ENCODE measurements at places on chromosomes 1 and 21.

DNA sequence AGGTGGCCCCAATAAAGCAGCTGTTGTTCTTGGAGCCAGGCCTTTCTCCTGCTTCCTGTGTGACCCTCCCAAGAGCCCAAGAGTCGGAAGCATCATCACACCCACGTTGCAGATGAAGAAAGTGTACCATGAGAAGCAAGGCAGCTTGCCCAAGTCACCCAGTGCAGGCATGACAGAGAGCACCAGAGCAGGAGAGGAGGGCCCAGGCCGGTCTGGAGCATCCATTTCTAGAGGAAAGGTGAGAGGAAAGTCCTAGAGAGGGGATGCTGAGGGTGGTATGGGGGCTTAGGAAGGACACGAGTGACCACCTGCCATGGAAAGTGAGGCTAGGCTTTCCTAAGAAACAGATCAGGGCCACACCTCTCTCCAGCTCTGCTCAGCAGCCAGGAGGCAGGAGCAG is 47.0 kb downstream of the C1orf198 start:
- DNase-seq = no peak

DNA sequence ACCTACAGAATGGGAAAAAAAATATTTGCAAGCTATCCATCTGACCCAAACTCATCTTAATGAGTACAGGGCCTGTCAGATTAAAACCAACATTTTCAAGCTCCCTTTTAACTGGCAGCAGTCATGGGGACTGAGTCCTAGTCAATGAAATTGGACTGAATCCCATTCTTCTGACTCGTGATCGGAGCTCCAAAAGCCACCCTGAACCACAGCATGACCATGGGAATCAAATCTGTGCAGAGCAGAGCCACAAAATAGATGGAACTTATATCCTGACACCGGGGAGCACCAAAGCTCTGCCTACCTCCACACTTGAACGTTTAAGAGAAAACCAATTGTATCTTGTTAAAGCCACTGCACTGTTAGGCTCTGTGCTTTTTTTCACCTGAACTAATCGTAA is 5.0 kb upstream of the RWDD3 start:
- no peak for DNase-seq

- DNase-seq = no peak
Observed at GRCh38 chr1:156136970-156137483, 16.4 kb upstream of the SEMA4A start.

DNA sequence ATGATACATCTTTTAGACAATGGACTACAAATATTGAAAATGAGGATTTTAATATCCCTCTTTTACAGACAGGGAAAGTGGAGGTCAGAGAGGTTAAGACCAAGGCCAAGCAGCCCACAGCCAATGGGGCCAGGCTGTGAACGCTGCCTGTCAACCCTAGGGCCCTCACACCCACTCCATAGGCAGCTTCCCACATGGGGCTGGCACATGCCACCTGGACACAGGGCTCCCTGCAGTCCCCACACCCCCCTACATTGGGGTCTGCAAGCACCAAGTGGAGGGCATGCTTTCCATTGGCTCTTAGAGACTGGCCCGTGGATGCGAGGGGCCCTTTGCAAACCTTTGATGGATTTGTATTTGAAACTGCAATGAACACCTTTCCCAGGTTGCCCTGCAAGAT is 348.5 kb upstream of the VAMP3 start:
- no peak for DNase-seq

- peak; percentile 63 for DNase-seq
Observed at GRCh38 chr1:110433803-110434202, 17.1 kb upstream of the PROK1 start.

- no peak for DNase-seq
Observed at GRCh38 chr1:227401562-227402342, 83.5 kb upstream of the CDC42BPA start.

DNA sequence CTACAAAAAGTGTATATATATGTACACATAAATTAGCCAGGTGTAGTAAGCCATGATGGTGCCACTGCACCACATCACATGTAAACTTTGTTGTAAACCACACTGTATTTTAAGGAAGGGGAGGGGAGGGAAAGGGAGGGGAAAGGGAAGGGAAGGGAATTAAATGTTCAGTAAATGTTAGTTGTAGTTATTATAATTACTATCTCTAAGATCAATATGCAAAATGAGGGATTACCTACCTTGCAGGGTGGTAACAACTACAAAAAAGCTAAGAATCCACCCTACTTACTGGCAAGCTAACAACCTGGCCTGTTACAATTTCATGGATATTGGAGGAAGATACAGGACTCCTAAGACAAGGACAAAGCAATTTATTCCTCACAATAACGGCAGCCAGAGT is 17.7 kb downstream of the FAF1 start:
- DNase-seq = no peak

DNA sequence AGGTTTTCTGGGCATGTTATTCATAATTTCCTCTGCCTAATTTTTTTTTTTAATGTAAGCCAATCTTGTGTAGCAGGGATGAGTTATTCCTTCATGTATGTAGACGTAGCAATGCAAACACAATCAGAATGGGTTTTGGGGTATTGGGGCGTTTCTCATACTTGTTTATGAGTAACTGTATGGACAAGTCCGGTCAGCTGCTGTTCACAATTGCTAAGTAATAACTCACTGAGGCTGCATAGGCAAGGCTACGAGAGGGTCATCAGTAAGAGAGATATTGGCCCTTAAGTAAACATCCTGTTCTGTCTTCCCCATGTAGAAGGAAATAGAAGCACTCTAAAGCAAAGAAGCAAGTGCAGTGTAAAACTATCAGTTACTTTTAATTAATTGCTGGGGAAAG is 9.5 kb upstream of the TARS2 start:
- no peak for DNase-seq

GRCh38 chr1:92993581-92993980 is 32.3 kb upstream of the DIPK1A start:
- DNase-seq = no peak

- no peak for DNase-seq
Observed at GRCh38 chr1:10834770-10835412, 38.4 kb upstream of the CASZ1 start.

DNA sequence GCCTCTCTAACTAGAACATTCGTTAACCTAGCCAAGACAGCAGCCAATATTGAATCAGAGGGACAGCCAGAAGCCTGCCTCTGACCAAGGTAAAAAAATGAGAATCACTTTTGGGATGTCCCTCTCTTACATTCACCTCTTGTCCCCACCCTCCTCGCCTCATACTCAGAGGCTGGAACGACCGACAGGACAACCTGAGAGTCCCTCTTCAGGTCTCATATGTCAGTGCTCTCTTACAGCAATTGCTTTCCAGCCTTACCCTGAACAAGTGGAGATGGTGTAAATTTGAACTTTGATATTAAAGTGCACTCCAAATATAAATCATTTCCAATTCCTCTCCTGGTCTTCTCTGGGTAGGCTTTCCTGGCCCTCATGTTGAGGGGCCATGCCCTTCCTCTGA is 327.5 kb downstream of the KCTD3 start:
- no peak for DNase-seq

DNA sequence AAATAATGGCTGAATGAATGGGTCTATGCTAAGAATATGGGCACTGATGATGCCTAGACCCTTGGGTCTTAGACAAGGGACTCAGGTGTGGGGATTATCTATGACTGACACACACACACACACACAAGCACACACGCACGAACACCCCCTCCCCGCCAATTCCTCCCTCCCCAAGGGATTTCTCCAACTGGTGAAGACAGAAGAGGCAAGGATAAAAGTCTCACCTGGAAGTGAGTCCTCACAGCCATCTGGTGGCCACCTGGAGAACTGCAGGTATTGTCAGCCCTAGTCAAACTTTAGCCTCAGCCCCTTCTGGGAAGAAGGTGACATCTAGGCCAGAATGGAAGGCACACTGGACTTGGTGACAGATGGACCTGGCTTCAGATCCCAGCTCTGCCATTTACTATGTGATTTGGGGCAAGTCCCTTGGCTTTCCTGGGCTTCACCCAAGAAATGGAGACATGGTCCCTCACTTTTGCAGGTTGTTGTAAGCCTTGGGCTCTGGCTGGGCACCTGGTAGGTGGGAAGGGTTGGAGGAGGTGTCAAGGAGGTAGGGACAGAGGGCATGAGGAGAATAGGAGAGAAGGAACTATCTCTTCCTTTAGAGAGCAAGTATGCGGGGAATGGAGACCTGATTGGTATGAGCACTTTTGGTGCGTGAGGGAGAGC is 4.0 kb upstream of the GPR3 start:
- peak; percentile 79 for DNase-seq

DNA sequence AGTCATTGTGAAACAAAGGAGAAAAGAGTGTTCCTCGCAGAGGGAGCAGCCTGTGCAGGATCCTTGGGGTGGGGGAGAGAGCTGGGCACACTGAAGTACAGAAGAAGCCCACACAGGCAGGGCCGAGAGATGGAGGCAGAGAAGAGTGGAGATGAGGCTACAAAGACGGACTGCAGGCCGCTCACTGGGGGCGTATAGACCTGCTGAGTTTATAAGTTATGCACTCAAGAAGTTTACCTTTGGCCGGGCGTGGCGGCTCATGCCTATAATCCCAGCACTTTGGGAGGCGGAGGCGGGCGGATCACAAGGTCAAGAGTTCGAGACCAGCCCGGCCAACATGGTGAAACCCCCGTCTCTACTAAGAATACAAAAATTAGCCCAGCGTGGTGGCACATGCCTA is 7.6 kb upstream of the SLAMF9 start:
- no peak for DNase-seq

DNA sequence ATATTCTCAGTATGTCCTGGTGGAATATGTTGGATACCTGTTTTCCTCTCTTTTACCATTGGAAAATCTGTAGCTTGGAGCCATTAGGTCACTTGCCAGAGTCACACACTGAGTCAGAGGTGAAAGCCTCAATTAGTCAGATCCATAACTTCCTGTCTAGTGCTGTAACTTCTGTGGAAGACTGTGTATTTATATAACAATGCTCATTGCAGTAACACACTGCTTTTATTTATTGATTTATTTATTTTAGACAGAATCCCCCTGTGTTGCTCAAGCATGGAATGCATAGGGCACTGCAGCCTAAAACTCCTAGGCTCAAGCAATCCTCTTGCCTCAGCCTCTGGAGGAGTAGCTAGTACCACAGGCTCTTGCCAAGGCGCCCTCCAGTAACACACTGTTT is 1.3 kb upstream of the DOCK7 start:
- no peak for DNase-seq

GRCh38 chr1:184685116-184685515 is 69.5 kb downstream of the EDEM3 start:
- no peak for DNase-seq

GRCh38 chr1:149962039-149962647 is 25.5 kb upstream of the MTMR11 start:
- no peak for DNase-seq

DNA sequence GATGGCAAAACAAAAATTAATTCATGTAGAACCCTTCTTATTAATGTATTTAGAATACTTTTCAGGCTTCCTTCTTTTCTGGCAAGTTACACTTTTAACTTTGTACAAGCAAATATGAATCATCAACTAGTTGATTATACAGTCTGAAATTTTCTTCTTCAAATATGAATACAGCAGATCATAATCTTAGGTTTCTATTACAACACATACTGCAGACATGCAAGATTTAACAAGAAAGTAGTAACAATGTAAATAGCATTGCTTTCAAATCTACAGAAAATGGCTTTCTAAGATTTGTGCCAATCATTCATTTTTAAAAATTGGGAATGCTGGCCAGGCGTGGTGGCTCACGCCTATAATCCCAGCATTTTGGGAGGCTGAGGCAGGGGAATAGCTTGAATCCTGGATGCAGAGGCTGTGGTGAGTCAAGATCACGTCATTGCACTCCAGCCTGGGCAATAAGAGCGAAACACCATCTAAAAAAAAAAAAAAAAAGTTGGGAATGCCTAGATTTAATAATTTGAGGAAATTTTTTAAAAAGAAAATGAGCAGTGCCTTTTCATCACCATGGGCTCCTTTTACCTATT is 68.4 kb upstream of the DPYD start:
- DNase-seq = no peak

- no peak for DNase-seq
Observed at GRCh38 chr21:39444421-39445180, 977 bp downstream of the LCA5L start.

DNA sequence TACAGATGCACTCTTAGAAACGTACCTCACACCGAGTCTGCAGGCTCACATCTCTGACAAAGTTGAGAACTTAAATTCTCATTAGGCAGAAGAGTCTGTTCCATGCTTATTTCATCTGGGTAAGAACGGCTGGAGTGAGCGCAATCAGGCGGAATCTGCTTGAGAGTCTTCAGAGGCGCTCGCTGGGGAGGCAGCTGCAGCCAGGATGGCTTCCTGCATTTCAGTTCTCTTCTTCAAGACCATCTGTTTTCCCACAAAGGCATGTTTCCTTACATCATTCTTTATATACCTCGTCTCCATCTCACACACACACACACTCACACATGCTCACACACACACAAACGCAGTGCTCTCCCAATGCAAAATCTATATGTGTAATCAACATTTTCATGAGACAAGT is 497.1 kb downstream of the AJAP1 start:
- DNase-seq = no peak

DNA sequence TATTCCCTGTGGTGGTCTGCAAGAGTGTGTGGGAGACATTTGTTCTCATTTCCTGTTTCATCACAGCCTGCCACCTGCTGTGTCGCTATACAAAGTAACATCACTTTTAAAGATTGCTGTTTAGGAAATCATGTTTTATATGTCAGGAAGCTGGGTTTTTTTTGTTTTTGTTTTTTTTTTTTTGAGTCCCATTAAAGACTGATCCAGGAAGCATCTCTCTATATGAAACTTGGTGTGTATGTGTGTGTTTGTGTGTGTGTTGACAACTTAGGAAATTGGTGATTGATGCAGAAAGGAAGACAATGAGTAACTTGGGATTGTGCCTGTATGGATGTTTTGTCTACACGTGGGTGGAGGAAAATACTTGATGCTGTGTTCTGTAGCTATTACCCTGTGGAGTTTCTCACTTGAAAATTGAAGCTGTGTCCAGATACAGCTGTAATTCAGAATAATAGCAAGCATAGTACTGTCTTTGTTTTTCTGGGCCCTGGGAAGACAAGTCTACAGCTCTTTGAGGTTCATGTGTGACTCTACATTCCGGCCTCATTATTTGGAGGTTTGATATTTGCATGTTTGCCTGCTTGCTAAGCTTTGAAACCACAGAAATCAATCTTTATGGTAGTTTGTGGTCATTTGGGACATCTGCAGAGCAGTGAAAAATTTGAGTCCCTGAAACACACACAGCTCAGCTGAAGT is 47.9 kb downstream of the LAMC1 start:
- DNase-seq = no peak

GRCh38 chr21:16928439-16928838 is 584.4 kb upstream of the CXADR start:
- DNase-seq = no peak

DNA sequence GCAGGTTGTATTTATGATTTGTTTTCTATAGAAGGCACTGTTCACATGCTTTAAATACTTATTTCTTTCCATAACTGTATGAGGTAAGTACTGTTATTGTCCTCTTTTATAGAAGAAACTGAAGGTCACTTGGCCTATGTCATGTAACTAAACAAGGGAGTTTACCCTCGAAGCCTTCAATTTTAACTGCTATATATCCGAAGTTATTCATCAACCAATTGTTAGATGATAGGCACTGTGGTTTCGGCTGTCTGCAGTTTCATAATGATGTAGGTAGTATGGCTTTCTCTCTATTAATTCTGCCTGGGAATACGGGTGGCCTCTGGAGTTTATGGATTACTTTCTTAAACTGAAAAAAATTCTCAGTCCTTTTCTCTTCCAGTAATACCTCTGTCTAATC is 413.3 kb upstream of the ADGRL2 start:
- no peak for DNase-seq

- DNase-seq = no peak
Observed at GRCh38 chr1:180081474-180081873, 73.2 kb upstream of the QSOX1 start.

GRCh38 chr1:115655306-115655663 is 13.5 kb downstream of the VANGL1 start:
- DNase-seq = no peak

GRCh38 chr21:35254765-35255138 is 205.7 kb upstream of the RUNX1 start:
- no peak for DNase-seq

Data from Right ventricle myocardium superior (tissue), 1 donor.